ENCODE measurements at places on chromosomes 2 and 18.
A peak's percentile ranks its signal among the peaks of the same experiment; 100 is the strongest.

GRCh38 chr2:166372046-166372445 is 3.7 kb downstream of the SCN9A start:
- DNase-seq = no peak
- H3K36me3 ChIP-seq = no peaks in the 10 kb centered on the region
- peaks cover 31% of the 10 kb centered on the region for H3K27me3 ChIP-seq
- H3K4me1 ChIP-seq = peaks cover 10% of the 10 kb centered on the region
- H3K4me3 ChIP-seq = no peak overlapping the region

GRCh38 chr2:193442293-193442692 is 1247.6 kb upstream of the TMEFF2 start:
- H3K4me3 ChIP-seq = no peak overlapping the region
- no peaks in the 10 kb centered on the region for H3K36me3 ChIP-seq
- no peaks in the 10 kb centered on the region for H3K27me3 ChIP-seq
- H3K4me1 ChIP-seq = no peaks in the 10 kb centered on the region
- no peak overlapping the region for H3K27ac ChIP-seq
- DNase-seq = no peak

GRCh38 chr2:241011296-241011600 is 12.8 kb downstream of the SNED1 start:
- DNase-seq = peak; percentile 31
- no peak overlapping the region for H3K4me3 ChIP-seq
- H3K27me3 ChIP-seq = peaks cover 3% of the 10 kb centered on the region
- H3K4me1 ChIP-seq = peaks cover 18% of the 10 kb centered on the region
- no peaks in the 10 kb centered on the region for H3K36me3 ChIP-seq

GRCh38 chr2:126495189-126495588 is 160.8 kb upstream of the GYPC start:
- H3K27me3 ChIP-seq = peaks cover 7% of the 10 kb centered on the region
- H3K4me3 ChIP-seq = no peak overlapping the region
- no peaks in the 10 kb centered on the region for H3K4me1 ChIP-seq
- no peaks in the 10 kb centered on the region for H3K36me3 ChIP-seq

GRCh38 chr2:46434851-46435273 is 44.5 kb upstream of the TMEM247 start:
- peaks cover 5% of the 10 kb centered on the region for H3K36me3 ChIP-seq
- no peak overlapping the region for H3K4me3 ChIP-seq
- no peak for DNase-seq
- no peak overlapping the region for H3K27ac ChIP-seq
- H3K27me3 ChIP-seq = peaks cover 6% of the 10 kb centered on the region

DNA sequence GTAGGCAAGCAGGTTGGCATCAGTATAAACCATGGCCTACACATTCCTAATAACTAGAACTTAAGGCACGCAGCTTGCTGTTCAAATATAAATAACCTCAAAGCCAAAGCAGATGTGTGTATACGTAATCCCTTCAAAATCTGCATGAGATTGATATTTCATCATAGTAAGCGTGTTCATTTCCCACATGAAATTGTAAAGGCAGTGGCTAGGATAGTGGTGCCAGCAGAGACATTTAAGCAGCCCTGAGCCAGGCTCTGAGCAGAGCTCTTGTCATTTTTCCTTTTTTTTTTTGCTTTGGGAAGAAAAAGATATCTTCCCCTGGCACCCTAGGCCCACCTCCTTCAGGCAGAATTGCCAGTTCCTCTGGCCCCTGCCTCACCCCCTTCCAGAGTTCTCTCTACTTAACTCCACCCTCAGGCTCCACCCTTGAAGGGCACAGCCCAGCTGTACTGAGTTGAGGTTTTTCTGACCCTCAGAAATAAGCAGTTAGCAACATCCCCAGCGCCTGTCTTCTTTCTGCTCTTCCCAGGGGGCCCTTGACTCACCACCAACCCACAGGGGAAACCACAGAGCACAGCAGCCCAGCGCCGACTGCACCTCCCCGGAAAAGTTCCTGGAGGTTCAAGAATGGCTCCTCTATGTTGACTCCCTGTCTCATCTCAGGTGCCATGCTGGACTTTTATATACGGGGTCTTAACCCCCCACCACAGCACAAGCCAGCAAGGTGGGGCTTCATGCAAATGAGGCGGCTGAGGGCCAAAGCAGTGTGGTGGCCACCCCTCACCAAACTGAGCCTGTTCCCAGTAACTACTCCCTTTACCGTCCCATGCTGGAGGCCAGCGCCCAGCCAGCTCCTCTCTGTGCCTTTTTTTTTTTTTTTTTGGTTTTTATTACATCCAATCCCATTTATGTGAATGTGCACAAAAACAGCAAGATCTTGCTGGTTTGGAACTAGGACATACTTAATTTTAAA is 84.7 kb downstream of the EHD3 start:
- peak overlapping the region; percentile 65 for H3K4me3 ChIP-seq
- H3K27me3 ChIP-seq = peaks cover 5% of the 10 kb centered on the region
- H3K36me3 ChIP-seq = no peaks in the 10 kb centered on the region
- H3K4me1 ChIP-seq = peaks cover 41% of the 10 kb centered on the region
- peak; percentile 49 for DNase-seq
- peak overlapping the region; percentile 61 for H3K27ac ChIP-seq

- peaks cover 3% of the 10 kb centered on the region for H3K4me1 ChIP-seq
- DNase-seq = no peak
- no peak overlapping the region for H3K27ac ChIP-seq
- no peaks in the 10 kb centered on the region for H3K27me3 ChIP-seq
Measured at GRCh38 chr18:9869715-9870430, 15.9 kb upstream of the TXNDC2 start.

DNA sequence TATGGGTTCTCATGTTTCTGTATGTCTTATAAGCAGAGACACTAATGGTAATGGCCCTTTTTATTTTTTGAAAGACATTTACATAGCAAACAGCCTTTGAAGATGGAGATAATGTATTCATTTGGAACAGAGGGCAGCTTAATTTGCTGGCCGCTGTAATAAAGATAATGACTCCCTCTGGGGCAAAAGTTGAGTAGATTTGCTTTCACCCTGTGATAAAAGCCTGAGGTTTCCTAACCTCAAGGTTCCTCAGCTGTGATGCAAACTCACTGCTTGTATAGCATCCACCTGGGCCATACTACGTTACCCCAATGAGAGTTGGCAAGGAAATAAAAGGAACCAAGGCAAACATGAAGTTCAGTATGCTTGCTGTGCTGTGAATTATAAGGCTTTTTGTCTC is 54.8 kb downstream of the TEX51 start:
- no peak for DNase-seq
- no peak overlapping the region for H3K27ac ChIP-seq
- H3K4me3 ChIP-seq = no peak overlapping the region
